ENCODE measurements at places on chromosomes 4 and X.

DNA sequence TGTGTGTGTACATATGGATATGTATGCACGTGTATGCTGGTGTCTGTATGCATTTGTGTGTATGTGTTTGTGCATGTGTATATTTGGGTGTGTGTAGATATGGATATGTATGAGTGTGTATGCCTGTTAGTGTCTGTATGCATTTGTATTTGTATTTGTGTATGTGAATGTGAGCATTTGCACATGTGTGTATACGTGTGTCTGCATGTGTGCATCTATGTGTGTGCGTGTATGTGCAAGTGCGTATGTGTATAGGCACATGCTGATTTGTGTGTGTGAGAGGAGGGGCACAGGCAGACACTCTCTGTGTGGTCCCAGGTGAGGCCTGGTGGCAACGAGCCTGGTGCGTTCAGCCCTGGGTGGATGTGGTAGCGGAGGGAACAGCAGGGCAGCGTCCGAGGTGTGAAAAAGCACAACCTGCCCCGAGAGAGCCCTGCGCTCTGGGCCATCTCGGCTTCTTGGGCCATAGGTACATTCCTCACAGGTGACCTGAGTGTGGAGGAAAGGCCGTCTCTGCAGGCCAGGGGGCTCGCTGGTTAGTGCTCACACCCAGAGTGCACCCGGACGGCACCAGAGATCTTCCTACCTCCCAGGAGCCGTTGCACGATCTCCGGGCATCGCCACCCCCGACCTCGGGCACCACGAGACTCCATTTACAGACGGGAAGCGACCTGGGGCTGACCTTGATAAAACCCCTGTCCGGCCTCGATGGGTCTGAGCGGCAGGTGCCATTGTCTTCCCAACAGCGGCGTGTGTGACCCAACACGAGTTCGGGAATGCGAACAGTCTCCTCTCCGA is 45.0 kb downstream of the ASMT start:
- DNase-seq, result no peak

GRCh38 chr4:188439641-188440311 is 300.5 kb downstream of the TRIML1 start:
- no peak for DNase-seq

DNA sequence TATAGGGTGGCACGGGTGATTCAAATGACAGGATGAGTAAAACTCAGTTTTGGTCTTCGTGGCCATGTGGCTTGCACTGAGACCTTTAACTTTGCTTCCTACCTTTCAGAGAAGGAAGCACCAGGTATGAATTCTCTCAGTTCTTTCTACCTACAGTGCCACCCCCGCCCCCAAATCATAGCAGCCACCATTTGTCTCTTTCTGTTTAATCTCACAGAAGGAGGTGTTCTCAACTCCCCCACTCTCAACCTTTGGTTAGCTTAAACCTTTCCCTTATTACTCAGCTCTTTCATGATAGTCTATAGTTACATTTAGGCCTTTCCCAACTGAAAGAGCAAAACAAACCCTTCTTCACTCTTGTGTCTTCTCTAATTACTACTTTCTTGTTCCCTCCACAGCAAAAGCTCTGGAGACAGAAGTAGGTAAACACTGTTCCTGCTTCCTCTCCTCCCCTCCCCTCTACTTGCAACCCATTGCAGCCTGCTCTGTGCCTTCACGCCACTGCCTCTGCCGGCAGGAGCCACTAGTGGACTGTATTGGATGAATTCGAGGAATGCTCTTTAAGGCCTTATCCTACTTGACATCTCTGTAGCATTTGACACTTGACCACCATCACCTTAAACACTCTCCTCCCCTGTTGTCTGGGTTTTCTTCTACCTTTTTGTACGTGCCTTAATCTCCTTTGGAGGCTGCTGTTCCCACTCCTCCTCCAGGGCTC is 123.7 kb downstream of the AFF1 start:
- DNase-seq, result no peak

DNA sequence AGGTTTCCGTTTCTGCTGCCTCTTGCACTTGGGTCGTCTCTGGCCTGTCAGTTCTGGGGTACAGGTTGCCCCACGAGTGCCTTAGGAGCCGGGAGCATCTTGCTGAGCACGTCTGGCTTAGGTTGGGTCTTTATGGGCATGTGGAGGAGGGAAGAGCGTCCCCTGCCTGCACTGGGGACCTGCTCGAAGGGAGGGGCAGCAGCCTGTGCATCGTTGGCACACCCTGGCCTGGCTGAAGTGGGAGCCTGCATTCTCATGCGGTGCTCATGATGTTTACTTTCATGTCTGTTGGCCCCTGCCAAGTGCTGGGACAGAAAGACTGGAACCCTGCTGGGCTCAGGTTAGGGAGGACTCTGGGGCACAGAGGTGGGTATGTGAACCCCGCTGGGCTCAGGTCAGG is 23.8 kb upstream of the TADA2B start:
- no peak for DNase-seq

- DNase-seq, result no peak
These were observed 8.9 kb upstream of the RGS12 start for GRCh38 chr4:3283916-3284315.

DNA sequence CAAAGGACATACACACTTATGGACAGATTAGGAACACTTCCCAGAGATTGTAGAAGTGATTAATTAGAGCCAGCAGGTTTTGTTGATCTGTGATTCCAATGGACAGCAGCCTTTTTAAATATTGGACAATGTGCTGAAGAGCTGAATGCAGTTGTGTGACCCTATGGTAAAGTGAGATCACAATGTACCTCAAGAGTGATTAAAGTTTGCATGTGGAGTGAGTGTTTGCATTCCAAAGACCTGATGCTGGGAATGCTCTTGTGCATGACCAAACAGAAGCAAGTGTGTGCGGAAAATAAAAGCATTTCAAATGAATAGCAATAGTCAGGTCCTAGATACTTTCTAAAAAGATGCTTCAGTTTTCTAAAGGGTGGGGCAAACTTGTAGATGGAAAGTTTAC is 154.1 kb downstream of the BANK1 start:
- no peak for DNase-seq

GRCh38 chr4:2660596-2661211 is 95.4 kb downstream of the TNIP2 start:
- no peak for DNase-seq

DNA sequence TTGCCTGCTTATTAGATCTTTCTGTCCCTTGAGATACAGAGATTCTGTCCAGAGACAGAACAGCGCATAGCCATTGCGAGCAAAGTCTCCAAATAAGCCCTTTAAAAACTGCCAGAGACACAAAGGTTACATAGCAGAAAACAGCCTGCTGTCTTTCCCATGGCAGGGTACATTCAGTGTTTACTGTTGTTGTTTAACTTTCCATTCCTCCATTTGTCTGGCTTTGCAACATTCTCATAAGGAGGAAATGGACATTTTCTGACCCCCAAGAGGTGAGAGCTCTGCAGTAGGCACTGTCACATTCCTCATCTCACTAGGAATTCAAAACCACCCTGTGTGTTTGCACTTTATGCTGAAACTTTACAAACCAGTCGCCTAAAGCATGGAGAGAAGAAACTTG is 48.3 kb downstream of the PDE5A start:
- no peak for DNase-seq

DNA sequence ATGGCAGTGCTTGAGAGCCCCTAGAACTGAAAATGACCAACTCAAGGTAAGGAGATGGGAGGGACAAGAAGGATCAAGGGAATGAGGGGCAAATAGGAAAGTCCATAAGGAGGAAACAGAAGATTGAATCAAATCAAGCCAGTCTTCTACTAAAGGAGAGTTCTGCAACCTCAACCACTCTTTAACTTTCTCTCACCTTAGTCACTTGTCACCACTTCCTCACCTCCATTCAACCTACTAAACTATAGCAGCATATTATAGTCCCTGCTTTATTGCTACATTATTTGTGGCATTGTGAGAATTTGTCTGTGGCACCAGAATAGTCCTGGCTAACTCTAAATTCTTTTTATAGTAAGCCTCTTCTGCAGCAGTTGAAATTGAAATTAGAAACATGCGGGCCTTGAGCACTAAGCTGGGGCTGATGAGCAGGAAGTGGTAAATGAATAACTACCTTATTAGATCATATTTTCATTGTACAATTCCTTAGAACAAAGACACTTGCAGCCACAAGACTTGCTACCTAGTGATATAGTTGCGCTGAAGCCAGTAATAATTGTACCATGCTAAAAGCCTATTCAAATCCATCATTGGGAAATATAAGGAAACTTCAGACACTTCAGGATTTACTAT is 336.9 kb downstream of the ZNF674 start:
- DNase-seq, result no peak

GRCh38 chr4:7208509-7209451 is 16.4 kb downstream of the SORCS2 start:
- no peak for DNase-seq

- no peak for DNase-seq
These were observed 79.2 kb downstream of the CPZ start for GRCh38 chr4:8671712-8672290.

- DNase-seq, result peak; percentile 12
These were observed 16.0 kb upstream of the C4orf36 start for GRCh38 chr4:86908251-86908657.

- no peak for DNase-seq
These were observed 929 bp downstream of the ZBTB33 start for GRCh38 chrX:120251471-120252011.

DNA sequence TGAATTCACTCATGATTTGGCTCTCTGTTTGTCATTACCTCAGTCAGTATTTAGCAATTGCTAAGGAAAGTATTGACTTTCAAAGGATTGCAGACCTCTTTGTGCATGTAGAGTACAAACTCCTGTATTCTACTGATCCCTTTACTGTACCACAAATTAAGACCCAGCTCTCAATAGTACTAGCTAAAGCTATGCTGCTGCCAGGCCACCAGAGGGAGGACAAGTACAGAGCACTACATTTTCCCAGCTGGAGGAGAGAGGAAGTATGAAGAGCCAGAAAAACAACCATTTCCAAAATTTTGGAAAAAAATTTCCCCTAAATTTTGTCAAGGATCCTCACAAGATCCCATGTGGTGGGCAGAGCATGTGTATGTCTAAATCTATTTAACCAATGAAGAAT is 175.0 kb upstream of the MTMR8 start:
- no peak for DNase-seq

GRCh38 chr4:139961344-139961946 is 192.5 kb downstream of the MAML3 start:
- no peak for DNase-seq

DNA sequence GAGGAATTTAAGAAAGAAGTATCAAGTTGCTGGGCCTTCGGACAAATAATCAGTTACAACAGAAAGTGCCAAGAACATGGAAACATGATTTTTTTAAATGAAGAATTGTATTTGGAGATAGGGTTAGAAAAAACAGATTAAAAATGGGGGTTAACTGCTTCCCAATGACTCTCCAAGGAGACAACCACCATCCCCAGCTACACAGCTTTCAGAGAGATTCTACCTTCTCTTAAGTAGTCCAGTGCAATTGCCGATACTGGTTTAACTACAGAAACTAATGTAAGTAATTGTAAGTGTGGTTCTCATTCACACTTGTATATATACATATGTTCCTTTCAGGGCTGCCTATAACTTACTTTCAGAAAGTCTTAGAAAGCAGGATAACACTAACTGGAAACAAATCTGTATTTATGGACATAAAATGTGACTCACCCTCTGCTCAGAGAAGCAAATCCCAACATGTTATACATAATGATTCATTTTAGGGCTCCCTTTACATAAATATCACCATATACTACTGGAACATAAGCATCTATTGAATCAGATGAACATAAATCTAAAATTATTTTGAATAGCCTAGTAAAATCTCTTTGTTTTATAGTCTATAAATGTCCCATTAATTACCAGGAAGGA is 248.9 kb upstream of the UGT8 start:
- DNase-seq, result no peak

GRCh38 chr4:4781936-4782707 is 77.3 kb upstream of the MSX1 start:
- no peak for DNase-seq

DNA sequence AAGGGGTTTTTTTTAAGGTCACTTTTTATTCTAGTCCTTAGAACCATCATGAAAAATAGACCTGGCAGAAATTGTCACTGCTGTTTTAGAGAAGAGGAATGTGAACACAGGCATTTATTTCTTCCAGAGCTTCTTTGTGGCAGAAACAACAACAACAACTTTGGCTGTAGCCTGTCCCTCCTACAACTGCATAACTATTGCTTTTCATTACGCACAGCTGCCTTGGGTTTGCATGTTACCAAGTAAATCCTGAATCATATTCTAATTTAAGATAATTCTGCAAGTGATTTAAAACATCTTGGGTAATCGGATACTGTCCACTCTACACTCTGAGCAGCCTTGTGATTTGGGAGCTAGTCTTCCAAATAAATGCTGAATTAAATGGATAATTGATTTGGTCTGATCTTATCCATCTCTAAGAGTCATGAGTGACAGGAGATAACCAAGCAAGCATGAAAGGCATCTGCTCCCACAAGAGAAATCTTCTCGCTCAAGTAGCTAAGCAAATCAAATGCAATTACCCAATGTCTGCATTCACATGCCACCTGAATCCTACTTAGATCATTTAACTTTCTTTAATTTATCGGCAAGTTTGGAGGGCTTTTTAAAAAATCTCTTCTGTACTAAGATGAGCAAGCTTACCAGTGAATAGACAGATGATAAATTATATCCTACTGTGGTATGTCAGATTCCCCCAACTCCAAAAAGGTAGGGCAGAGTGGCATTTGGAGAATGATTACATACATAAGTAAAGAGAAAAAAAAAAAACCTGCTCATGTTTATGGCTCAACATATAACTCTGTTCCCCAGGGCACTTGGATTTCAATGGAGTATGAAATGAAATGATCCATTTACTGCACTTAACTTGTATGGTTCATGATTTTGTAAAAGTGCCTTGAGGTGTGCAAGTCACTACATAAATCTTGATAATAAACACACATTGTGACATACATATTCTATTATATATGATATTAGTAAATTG is 73.6 kb downstream of the EGF start:
- no peak for DNase-seq

Data from CD4-positive, alpha-beta T cell treated with Interferon alpha-2 for 1 hour (primary cell).